ENCODE measurements at places on chromosomes 1 and 21. TPM values are rescaled to one million over a fixed set of nuclear protein-coding genes. Genes with fewer than 3 reads are reported as not detected.

RPTN gene
- total RNA-seq: not detected

S100A7 gene
- total RNA-seq: not detected

KRTAP13-1 gene
- total RNA-seq: not detected

CFAP107 gene
- total RNA-seq: not detected

ROR1 gene
- total RNA-seq: 94.3 TPM

DNAJC8 gene
- total RNA-seq: 117 TPM

ZNF695 gene
- total RNA-seq: 15.3 TPM

RPRD2 gene
- total RNA-seq: 19.0 TPM

SUSD4 gene
- 0.07 TPM for total RNA-seq

TIAM1 gene
- total RNA-seq: 23.9 TPM

KIF21B gene
- 14.1 TPM for total RNA-seq

SAMSN1 gene
- 0.90 TPM for total RNA-seq

SLC44A5 gene
- total RNA-seq: 8.0 TPM

RIMS3 gene
- 20.0 TPM for total RNA-seq

DNM3 gene
- total RNA-seq: 0.73 TPM

RHCE gene
- total RNA-seq: 0.70 TPM

EYA3 gene
- 26.6 TPM for total RNA-seq

URB1 gene
- 23.3 TPM for total RNA-seq

CA6 gene
- total RNA-seq: not detected

RIPK4 gene
- 10.5 TPM for total RNA-seq

ERRFI1 gene
- total RNA-seq: 42.6 TPM

CR1L gene
- total RNA-seq: 0.48 TPM

TRNAU1AP gene
- total RNA-seq: 37.1 TPM

SPRR5 gene
- not detected for total RNA-seq

RIMKLA gene
- total RNA-seq: 1.1 TPM

EDN2 gene
- 0.81 TPM for total RNA-seq

AADACL4 gene
- not detected for total RNA-seq

S100A7A gene
- total RNA-seq: not detected

UBL4B gene
- total RNA-seq: not detected

ARHGEF10L gene
- 76.9 TPM for total RNA-seq
